ENCODE measurements at places on chromosomes 2 and 18. TPM values are rescaled to one million over a fixed set of nuclear protein-coding genes. Genes with fewer than 3 reads are reported as not detected.

LRP2 gene
- not detected for total RNA-seq

GALNT3 gene
- total RNA-seq = 21.1 TPM

MLPH gene
- 10.9 TPM for total RNA-seq

- H3K4me3 ChIP-seq = no peak overlapping the region
- DNase-seq = no peak
- no peaks in the 10 kb centered on the region for H3K36me3 ChIP-seq
- no peaks in the 10 kb centered on the region for H3K27me3 ChIP-seq
- peak overlapping the region; percentile 95 for H3K27ac ChIP-seq
These were observed 142.9 kb downstream of the TGIF1 start for GRCh38 chr18:3592864-3593263.

GRCh38 chr2:205864491-205864890 lies 182.2 kb downstream of the NRP2 start:
- no peak for DNase-seq
- no peaks in the 10 kb centered on the region for H3K36me3 ChIP-seq
- no peaks in the 10 kb centered on the region for H3K4me1 ChIP-seq
- H3K27me3 ChIP-seq = no peaks in the 10 kb centered on the region
- no peak overlapping the region for H3K27ac ChIP-seq
